ENCODE measurements at places on chromosomes 5 and 9.

DNA sequence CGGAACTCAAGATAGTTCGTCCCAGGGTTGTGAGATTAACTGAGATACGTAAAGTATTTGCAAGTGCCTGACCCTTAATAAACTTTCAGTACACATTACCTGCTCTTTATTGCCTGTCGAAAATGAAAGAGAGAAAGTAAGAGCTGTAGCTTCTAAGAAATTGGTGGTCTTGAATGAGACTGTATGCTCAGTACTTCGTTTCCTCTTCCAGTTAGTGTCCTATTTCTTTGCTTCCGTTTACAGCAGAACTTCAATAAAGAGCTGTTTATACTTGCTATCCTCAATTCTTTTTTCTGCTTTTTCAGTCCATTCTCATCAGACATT, 534 bp downstream of the SRFBP1 start:
- no peak for DNase-seq

- peak; percentile 43 for DNase-seq
These were observed 733 bp downstream of the HSPA4 start for GRCh38 chr5:133052317-133053175.

GRCh38 chr9:130555968-130556367, 23.4 kb upstream of the FUBP3 start:
- DNase-seq: no peak

DNA sequence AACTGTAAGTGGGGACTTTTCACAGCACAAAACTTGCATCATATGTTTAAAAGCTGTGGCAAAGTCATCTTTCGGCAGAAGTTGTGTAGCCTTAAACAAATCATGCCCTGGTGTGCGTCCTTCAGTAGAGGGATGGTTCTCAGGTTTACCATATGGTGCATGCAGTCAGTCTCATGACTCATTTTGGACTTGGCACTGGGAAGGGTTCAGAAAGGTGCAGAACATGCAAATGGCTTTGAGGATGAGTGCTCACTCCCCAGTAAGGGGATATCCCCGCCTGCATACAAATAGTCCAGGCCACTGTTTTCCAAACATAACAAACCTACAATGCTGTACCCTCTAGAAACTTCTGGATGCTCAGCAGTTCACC, 260.3 kb downstream of the NDUFS4 start:
- DNase-seq: no peak

DNA sequence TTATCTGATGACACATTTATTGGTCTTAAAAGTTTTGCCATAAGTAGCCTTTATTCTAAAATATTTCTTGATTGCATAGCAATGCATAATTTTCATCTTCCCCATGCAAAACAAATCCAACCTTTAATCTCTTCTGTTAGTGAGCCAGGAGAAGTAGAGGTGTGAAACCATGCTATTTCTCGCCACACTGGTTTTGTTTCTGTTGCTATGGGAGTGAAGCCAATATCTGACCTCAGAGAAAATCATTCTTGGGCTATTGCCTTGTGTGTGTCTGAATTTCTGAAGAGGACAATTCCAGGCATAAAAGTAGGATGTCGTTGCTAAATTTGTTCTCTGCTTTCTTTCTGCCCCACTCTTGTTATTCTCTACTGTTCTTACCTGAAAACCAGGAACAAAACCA, 183.6 kb downstream of the PTTG1 start:
- no peak for DNase-seq

- DNase-seq: no peak
These were observed 230.3 kb downstream of the PAPPA start for GRCh38 chr9:116383936-116384335.

DNA sequence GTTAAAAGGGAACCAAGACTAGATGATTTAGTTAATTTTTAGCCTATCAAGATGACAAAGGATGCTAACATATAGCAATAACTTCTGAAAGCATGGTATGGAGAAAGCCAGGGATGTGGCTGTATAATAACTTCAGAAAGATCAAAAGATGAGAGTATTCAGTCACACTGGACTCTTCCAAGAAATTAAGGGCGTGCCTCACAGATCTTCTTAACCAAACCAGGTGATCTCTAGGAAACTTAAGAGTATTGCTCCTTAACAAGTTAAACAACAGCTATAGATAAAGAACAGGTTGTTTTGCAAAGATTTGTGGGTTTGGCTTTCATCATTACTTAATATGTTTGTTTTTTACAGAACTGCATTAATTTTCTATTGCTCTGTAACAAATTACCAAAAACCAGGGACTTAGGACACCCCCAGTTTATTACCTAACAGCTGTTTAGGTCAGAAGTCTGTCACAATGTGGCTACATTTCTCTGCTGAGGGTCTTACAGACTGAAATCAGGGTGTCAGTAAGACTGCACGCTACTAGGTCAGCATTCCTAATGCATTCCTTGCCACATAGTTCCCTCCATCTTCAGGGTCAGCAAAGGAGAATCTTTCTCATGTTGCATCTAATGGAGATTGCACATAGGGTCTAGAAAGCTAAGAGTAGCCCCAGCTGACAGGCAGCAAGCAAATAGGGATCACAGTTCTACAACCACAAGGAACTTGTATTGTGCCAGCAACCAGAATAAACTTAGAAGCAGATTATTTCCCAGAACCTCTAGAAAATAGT, 113.8 kb downstream of the WDR70 start:
- DNase-seq: no peak

GRCh38 chr9:70406434-70406862, 8.0 kb downstream of the KLF9 start:
- peak; percentile 27 for DNase-seq

GRCh38 chr5:157554179-157555036, 21.2 kb downstream of the ADAM19 start:
- no peak for DNase-seq

GRCh38 chr9:80605129-80605528, 1033.4 kb downstream of the TLE4 start:
- no peak for DNase-seq

GRCh38 chr9:132214027-132214622, 52.3 kb downstream of the NTNG2 start:
- DNase-seq: no peak

DNA sequence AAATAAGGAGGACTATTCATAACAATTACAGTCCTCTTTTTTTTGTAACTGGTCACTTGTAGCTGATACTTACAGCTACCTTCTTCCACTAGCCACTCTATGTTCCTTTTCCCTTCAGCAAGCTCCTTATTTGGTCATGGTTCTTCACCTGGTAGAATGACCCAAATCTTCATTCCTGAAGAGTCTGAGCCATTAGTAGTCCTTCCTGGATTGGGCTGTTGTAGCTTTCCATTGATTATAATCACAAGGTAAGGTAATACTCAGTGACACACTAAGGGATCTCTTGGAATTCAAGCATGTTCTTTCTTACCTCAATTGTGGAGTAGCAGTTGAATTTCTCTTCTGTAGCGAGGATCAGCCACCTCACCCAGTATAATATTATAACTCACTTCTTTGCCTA, 25.5 kb upstream of the ITGA2 start:
- DNase-seq: no peak

DNA sequence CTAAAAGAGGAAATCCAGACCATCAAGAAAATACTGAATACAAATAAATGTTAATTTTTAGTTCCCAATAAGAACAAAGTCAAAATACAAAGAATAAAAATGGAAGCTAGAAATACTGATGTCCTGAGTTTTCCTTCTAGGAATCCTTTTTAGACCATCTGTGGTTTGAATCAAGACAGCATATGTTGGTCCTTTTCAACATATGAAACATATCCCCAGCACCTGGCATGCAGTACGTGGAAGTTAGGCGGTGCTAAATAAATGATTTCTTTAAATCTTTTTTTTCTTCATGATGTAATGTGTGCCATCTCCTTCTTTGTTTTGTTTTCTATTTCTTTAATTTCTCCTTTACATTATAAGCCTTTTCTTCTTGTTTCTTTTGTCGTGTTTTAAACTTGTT, 34.0 kb downstream of the KIAA1958 start:
- DNase-seq: no peak

GRCh38 chr9:113632776-113633590, 169.5 kb downstream of the RGS3 start:
- DNase-seq: no peak

- no peak for DNase-seq
These were observed 97.4 kb upstream of the CLINT1 start for GRCh38 chr5:157956271-157956885.

DNA sequence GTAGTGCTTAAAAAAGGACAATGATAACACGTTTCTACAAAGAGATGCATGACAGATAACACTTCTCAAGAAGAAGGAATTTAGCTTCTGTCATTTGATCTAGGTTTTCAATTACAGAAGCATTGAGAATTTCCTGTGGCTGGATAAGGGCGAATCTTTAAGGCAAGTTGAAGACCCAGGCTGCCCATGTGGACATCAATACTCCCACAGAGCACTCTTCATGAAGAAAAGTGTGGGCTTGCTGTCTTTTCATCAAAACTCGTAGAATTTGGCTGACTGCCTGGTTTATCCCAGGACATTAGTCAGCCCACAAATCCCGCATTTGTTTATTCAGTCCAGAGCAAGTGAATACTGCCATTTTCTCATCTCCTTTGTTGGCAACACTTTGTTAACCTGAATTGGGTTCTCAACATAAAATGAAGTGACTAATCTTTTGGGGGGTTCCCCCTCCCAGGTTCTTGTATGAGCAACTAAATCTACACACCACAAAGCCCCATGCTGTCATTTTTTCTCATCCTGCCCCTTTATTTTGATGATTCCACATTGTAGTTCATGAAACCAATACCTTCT, 43.4 kb upstream of the CDKN2B start:
- peak; percentile 3 for DNase-seq

GRCh38 chr5:16304846-16305245, 125.3 kb upstream of the MARCHF11 start:
- no peak for DNase-seq

GRCh38 chr5:116225281-116225922, 140.6 kb downstream of the COMMD10 start:
- DNase-seq: no peak

DNA sequence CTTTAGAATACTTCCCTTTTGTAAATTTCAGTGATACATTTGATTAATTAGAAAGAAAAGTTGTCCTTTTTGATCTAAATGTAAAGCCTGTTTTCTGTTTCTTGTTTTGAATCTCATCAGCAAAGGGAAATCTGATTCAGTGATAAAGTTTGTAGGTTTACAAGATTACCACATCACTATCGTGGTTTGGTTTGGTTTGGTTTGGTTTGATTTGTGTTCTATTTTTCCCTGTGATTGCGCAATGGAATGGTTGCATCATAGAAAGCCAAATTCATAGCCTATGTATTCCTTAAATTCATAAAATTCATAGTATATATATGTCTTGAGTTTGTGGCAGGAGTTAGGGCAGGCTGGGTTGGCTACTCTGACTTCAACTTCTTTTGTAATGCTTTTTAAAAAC, 15.2 kb downstream of the SRFBP1 start:
- DNase-seq: no peak

GRCh38 chr5:59471463-59471862, 422.1 kb downstream of the PDE4D start:
- no peak for DNase-seq

- DNase-seq: no peak
These were observed 220.0 kb downstream of the GABBR2 start for GRCh38 chr9:98488571-98489312.

- no peak for DNase-seq
These were observed 27.3 kb downstream of the SCGB3A1 start for GRCh38 chr5:180563994-180564393.

- no peak for DNase-seq
These were observed 82.5 kb downstream of the TARS1 start for GRCh38 chr5:33523208-33523771.

DNA sequence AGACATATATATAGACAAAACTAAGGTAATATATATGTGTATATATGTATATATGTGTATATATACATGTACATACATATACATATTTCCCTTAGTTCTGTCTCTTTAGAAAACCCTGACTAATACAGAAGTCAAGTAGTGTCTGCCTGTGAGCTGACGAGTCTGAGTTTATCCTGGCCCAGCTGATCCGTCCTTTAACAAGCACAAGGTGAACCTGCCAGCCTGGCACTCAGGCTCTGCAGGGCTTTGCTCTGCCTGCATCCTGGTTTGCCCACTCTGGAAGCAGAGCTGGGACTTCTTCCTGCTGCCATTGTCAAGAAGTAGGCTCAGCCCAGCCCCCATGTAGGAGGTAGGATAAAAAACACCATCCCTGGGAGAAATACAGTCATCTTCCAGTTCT, 388.0 kb downstream of the ICE1 start:
- DNase-seq: no peak

DNA sequence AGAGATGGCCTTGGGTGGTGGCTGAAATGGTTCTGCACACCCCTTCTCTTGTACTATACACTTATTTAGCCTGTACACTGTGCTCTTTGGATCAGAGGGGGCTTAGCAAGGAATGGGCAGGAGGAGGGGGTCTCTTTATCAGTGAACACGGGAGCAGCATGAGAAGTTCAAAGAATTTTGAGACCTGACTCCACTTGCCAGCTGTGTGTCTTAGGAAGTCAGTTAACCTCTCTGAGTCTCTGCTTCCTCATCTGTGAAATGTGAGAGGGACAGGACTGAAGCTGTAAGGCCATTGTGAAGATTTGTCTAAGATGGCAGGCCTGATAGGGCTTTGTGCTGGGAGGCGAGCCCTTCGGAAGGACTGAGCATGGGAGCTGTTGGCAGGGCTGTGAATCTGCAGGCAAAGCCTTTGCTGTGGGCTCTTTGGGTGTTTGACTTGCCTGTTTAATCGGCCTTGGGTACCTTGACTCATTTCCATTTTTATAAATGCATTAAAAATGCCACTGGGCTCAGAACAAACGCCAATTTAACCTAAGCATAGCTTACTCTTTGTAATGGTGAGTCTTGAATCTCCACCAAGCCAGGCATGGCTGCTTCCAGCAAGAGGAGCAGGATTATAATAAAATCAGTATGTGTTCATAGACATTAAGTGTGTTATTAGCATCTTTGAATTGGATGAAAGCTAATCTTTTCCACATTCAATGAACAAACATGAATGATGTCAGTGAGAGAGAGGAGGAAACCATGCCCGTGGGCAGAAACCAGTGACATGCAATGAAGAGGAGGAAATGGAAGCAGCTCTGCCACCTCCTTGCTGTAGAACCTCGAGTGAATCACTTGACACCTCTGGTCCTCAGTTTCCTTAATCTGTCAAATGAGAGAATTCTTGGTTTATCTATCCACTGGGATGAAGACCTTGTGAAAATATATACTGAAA, 89.4 kb downstream of the MACROH2A1 start:
- DNase-seq: no peak

GRCh38 chr9:101462558-101462957, 27.0 kb upstream of the ALDOB start:
- no peak for DNase-seq

- DNase-seq: no peak
These were observed 79.5 kb downstream of the GLIS3 start for GRCh38 chr9:4220346-4220745.

DNA sequence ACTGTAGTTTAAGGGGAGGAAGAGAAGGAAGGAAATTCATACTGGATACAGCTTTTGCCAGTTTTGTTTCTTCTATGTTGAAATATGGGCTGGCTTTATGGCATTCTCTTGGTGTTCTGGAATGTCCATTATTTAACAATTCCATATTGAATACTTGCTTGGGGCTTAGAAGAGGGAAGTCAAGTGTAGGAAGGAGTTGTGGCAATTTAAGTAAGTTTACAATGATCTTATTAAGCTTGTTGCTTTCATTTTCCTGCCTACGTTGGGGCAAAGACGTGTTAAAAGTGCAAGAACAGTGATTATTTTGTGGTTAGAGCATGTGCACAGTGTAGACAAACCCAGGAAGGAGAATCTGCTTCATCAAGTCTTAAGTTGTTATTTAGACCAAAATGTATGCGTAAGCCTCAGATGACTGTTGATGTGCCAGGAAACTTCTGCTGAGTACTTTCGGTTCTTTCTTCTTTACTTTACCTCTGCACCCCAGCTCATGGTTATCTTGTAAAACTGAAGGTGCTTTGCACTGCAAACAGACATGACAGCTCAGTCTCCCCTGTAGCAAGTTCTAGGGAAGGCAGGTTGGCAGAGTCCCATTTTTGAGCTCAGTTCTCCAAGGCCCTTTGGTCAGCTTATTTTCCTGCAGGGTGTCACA, 75.8 kb downstream of the F2RL2 start:
- DNase-seq: peak; percentile 47

Data from stimulated activated CD4-positive, alpha-beta T cell treated with anti-CD3 and anti-CD28 coated beads, Interleukin-4, amount 100 ng/mL, for 4 hours (primary cell).